ENCODE measurements at places on chromosomes 11 and 22. TPM values are rescaled to one million over a fixed set of nuclear protein-coding genes. Genes with fewer than 3 reads are reported as not detected.

SMDT1 gene
- polyA plus RNA-seq, result 129 TPM

CBLIF gene
- polyA plus RNA-seq, result not detected

NADSYN1 gene
- polyA plus RNA-seq, result 35.3 TPM

DBX1 gene
- not detected for polyA plus RNA-seq

SLCO2B1 gene
- polyA plus RNA-seq, result 8.3 TPM

PIH1D2 gene
- polyA plus RNA-seq, result 11.8 TPM

PAAF1 gene
- polyA plus RNA-seq, result 29.0 TPM

RAG2 gene
- polyA plus RNA-seq, result 0.62 TPM

DGAT2 gene
- 4.0 TPM for polyA plus RNA-seq

GLYAT gene
- 142 TPM for polyA plus RNA-seq

MYOD1 gene
- polyA plus RNA-seq, result not detected

OTOG gene
- 0.18 TPM for polyA plus RNA-seq

OR52E8 gene
- polyA plus RNA-seq, result not detected

GLB1L2 gene
- polyA plus RNA-seq, result 23.3 TPM

ATG16L2 gene
- 17.9 TPM for polyA plus RNA-seq

SSRP1 gene
- 203 TPM for polyA plus RNA-seq

CDC42EP2 gene
- polyA plus RNA-seq, result 6.5 TPM

KDELR3 gene
- polyA plus RNA-seq, result 11.1 TPM

DKK3 gene
- 81.3 TPM for polyA plus RNA-seq

OR51B5 gene
- 0.49 TPM for polyA plus RNA-seq

GRAP2 gene
- 1.3 TPM for polyA plus RNA-seq

VWCE gene
- polyA plus RNA-seq, result 1.3 TPM

ZNF280A gene
- not detected for polyA plus RNA-seq

ALKBH3 gene
- 39.8 TPM for polyA plus RNA-seq

PRR33 gene
- polyA plus RNA-seq, result 0.07 TPM
